ENCODE measurements at places on chromosomes 3 and 15.

DNA sequence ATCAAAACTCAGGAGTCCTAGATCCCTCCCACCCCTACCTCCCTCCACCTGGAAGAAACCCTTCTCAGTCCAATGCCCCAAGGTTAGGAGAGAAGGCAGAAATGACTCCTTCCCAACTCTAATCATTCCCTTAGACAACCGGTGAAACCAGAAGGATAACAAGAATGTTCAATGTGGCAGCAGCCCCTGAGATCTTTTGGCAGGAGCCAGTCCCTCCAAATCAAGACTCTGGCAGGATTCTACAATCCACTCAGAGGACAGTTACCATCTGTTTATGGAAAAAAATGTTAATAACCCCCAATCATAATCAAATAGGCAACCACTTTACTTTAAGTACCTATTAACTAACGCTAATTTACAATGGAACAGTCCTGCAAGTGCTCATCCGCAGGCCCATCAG lies 136.5 kb downstream of the NTRK3 start:
- no peak for DNase-seq

GRCh38 chr3:29240887-29241286 lies 40.0 kb upstream of the RBMS3 start:
- no peak for DNase-seq

- DNase-seq: peak; percentile 97
Observed at GRCh38 chr15:89051875-89052274, 36.4 kb upstream of the ABHD2 start.

GRCh38 chr15:84789762-84790161 lies 27.4 kb upstream of the ALPK3 start:
- DNase-seq: no peak

- peak; percentile 23 for DNase-seq
Observed at GRCh38 chr15:71390096-71390495, 274.8 kb downstream of the THSD4 start.

GRCh38 chr3:157816296-157816695 lies 289.9 kb downstream of the SHOX2 start:
- DNase-seq: no peak

- DNase-seq: no peak
Observed at GRCh38 chr3:104523136-104523535, 843.6 kb upstream of the ALCAM start.

DNA sequence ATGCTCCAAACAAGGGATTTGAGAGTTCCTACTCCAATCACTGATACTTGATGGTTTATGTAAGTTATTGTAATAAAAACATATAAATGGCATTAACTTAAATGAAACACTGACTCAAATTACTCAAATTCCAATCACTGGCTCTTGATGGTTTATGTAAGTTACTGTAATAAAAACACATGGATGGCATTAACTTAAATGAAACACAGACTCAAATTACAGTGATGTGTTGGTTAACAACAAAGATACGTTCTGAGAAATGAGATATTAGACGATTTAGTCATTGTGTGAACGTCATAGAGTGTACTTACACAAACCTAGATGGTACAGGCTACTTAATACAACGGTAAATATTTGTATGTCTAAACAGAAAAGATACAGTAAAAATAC lies 6.6 kb downstream of the MOBP start:
- DNase-seq: peak; percentile 3

DNA sequence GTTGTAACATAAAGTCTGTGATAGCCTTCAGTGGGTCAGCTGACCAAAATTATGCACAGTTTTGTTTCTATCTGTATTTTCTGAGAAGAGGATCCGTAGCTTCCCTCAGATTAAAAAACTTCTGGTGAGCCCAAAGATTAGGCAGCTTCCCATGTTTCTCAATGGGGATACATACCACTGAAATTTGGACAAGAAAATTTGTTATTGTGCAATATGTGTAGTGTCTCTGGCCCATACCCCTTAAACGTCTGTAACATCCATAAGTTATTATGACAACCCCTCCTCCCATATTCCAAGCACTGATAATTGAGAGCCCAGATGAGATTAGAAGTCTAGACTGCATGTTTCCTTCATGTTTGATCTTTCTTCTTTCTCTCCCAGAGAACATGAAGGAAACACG lies 1.9 kb upstream of the MITF start:
- DNase-seq: no peak

- peak; percentile 93 for DNase-seq
Observed at GRCh38 chr15:89143503-89144162, 55.4 kb downstream of the ABHD2 start.

GRCh38 chr15:74243431-74243830 lies 7.3 kb downstream of the CCDC33 start:
- DNase-seq: no peak

DNA sequence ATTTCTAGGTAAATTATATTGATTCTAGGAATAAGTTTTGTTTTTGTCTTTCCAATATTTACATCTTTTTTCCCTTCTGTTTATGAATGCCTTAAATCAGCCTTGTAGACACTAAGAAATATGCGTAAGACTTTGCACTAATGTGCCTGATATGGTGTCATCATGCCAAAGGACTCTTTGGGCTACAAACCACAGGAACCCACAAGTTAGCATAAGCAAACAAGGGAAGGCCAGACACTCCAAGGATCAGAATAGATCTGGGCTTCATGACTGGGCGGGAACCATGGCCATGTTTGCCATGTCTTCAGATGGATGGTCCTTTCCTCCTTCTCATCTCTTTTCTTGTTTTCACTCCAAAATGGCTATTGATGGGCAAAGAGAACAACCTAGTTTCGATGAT lies 242.2 kb upstream of the CHRNA7 start:
- no peak for DNase-seq

- peak; percentile 69 for DNase-seq
Observed at GRCh38 chr15:29596266-29596665, 226.0 kb downstream of the TJP1 start.

DNA sequence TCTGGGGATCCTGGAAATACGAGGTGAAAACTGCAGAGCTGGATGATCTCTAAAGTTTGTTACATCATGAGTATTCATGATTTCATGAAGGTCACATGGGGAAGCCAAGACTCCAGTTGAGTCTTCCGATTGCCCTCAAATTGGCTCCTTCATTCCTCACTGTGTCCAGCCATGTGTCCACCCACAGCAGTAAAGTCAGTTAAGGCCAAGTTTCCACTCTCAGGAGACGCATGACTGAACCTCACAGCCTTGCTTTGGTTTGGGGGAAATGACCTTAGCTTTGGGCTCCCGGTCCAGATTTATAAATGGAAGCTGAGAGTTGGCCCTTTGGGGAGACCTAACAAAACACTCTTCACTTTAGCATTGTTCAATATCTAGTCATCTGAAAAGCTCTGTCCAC lies 289.7 kb upstream of the MCTP2 start:
- DNase-seq: no peak

DNA sequence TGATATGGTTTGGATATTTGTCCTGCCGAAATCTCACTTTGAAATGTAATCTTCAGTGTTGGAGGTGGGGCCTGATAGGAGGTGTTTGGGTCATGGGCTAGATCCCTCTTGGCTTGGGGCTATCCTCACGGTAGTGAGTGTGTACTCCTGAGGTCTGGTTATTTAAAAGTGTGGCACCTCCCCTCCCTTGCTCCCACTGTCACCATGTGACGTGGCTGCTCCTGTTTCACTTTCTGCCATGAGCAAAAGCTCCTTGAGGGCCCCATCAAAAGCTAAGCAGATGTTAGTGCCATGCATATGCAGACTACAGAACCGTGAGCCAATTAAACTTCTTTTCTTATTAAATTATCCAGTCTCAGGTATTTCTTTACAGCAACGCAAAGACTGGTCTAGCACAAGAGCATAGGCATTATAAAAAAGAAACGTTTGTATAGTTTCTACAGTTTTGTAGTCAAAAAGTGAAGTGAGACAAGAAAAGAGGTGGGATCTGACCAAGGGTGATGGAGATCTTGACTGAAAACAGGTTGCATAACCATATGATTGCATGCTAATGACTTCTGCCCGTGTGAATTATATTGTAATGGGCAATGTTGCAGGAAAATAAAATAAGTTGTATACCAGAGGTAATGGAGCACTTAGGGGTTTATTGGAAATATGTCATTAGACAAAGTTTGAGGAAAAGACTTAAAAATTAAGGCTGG lies 28.5 kb upstream of the CLASP2 start:
- DNase-seq: no peak

DNA sequence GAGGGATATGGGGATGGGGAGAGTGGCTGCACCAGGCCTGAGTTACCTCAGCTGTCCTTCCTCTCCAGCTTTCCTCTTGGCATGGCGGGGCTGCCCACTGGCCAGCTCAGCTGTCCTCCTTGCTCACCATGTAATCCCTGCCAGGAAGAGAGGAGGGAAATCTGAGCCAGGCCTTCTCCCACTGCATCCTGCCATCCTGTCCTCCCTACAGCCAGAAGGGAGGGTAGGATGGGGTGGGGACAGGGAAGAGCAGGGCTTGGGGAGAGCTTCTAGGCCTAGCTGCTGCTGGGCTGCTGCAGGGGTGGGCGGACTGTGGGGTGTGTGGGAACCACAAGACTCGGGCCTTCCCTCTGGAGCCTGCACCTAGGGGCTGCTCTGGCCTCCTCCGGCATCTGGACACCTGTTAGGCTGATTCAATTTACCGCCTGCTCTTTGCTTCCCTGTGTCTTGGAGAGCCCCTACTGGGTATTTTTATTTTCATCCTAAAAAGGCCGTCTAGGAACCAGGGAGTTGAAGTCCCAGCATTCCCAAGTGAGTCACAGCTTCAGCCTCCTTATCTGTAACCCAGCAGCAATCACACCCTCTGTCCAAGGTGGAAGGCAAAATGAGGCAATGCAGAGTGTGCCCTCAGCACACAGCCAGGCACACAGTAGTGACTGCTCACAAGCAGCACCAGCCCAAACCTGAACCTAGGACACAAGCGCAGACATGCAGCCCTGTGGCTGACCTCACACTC lies 13.1 kb upstream of the KY start:
- peak; percentile 68 for DNase-seq

- no peak for DNase-seq
Observed at GRCh38 chr3:59374818-59375211, 325.0 kb upstream of the CFAP20DC start.

- DNase-seq: no peak
Observed at GRCh38 chr3:42081838-42082473, 9.2 kb upstream of the TRAK1 start.

DNA sequence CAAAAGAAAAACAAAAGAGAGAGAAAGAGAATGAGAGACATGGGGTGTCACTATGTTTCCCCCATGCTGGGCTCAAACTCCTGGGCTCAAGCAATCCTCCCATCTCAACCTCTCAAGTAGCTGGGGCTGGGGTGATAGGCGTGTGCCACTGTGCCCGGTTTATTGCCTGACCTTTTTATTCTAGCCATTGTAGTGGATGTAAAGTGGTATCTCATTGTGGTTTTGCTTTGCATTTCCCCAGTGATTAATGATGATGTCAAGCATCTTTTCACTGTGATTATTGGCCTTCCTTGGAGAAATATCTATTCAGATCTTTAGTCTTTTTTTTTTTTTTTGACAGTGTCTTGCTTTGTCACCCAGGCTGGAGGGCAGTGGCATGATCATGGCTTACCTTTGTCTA lies 37.7 kb upstream of the GK5 start:
- DNase-seq: no peak

DNA sequence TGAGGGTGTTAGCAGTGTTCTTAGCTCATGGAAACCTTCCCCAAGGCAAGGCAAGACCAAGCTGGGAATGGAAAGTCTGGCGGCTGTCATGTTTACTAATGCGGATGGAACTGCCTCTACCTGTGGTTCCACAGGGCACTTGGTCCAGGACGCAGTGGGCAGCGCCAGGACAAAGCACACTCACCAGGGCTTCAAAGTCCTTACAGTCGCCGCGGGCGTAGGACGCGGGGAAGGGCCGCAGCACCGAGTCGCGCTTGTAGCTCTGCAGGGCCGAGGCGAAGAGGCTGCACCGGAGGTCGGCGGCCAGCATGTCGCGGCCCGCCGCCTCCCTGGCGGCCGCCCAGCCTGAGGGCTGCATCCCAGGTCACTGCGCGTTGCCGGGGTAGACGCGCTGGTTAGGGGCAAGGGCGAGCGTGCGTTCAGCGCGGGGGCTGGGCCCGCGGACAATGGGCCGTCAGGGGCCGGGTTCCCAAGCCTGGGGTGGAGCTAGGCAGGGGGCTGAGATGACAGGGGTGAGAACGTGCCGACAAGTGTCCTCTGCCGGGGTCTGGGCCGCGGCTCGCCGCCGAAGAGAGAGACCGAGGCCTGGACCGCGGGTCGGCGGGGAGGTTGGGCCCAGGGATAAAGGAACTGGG lies 497 bp downstream of the PARP16 start:
- DNase-seq: peak; percentile 35

GRCh38 chr15:42010434-42010833 lies 10.4 kb downstream of the PLA2G4E start:
- peak; percentile 10 for DNase-seq

DNA sequence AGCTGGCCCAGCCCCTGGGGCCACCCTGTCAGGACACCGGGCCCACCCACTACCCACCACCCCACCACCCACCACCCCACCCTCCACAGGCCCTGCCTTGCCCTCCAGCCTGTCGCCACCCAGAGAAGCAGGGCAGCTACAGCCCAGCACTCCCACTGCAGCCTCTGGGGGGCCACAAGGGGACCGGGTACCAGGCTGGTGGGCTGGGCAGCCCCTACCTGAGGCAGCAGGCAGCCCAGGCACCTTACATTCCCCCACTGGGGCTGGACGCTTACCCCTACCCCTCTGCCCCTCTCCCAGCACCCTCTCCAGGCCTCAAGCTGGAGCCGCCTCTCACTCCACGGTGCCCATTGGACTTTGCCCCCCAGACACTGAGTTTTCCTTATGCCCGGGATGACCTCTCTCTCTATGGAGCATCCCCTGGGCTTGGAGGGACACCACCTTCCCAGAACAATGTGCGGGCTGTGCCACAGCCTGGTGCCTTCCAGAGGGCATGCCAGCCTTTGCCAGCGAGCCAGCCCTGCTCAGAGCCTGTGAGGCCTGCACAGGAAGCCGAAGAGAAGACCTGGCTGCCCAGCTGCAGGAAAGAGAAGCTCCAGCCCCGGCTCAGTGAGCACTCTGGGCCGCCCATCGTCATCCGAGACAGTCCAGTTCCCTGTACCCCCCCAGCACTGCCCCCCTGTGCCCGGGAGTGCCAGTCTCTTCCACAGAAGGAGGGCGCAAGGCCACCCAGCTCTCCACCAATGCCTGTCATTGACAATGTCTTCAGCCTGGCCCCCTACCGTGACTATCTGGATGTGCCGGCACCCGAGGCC lies 5.3 kb downstream of the C15orf39 start:
- no peak for DNase-seq

DNA sequence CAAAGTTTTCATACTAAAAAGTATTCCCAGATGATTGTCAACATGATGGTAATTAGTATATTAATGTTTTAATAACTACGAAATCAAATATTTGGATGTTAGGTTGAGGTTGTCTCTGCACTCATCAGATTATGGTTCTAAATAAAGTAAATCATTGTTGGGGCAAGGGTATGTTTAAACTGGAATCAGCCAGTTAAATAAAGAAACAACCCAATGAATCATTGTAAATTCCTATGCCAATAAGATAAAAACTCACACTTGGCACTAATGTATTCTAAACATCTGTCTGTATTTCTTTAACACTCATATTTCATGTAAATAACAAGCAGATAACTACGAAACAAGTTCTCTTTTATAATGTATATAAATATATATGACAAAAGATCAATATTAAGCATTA lies 92.7 kb downstream of the PEAK1 start:
- peak; percentile 23 for DNase-seq

Measured in EH (cell line).